ENCODE measurements at places on chromosomes 6 and 20.

DNA sequence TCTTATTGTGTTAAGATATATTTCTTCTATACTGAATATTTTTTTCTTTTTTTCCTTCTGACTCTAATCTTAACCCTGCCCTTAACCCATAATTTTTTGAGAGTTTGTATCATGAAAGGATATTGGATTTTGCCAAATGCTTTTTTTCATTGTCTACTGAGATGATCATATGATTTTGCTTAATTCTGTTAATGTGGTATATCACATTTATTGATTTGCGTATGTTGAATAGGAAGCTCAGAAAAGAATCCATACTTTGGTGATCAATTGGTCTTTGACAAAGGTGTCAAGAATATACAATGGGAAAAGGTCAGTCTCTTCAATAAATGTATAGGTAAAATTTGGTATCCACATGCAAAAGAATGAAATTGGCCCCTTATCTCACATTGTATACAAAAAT, 588.8 kb upstream of the ADGRB3 start:
- no peak for DNase-seq

GRCh38 chr6:15255481-15255880, 9.6 kb downstream of the JARID2 start:
- no peak for DNase-seq

DNA sequence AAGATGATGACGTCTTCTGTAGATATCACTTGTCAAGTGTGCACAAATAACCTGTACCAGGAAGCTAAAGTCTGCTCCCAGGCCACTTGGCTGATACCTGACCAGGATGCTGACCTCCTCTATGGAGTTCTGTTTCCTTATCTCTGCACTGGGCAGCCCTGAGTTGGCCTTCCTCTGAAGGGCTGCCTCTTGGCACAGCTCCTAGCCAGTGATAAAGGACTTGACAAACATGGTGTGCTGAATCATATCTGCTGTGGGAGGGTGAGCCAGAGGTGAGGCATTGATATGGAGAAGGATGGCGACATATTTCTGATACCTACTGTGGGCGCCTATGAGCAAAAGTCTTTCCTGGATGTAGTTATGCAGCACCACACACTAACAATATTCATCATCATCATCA, 32.8 kb upstream of the FOXA2 start:
- no peak for DNase-seq

DNA sequence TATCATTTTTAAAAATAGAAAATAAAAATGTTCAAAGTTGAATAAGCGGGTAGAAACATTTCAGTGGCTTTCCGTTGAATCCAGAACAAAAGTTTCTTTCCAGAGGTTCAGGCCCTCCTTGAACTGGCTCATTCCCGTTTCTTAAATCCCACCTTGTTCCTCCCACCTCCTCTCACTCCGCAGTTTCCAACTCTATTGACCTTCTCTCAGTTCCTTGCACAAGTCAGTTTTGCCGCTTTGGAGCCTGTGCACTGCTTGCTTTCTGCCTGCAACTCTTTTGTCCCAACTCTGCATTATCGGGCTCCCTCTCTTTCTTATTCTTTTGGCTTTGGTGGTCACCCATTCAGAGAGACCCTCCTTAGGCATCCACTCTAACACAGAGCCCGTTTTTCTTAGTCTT, 99.9 kb upstream of the EDN1 start:
- DNase-seq: no peak

DNA sequence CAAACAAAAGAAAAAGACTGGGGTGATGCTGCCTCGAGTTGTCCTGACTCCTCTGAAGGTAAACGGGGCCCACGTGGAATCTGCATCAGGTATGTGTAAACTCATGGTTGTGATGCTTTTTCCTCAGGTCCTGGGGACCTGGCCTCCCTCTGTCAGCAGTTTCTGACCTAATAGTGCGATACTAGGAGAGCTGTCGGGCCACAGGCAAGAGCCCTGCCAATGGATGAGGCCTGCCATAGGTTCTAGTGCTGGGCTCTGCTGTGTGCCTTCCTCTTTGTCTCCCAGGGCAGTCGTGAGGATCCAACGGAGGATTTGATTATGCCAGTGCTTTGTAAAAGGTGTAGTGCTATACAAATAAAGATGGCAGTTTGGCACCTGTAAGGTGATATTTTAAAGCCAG, 71.2 kb downstream of the ASXL1 start:
- DNase-seq: no peak

GRCh38 chr6:16811277-16811979, 50.2 kb upstream of the ATXN1 start:
- DNase-seq: no peak

DNA sequence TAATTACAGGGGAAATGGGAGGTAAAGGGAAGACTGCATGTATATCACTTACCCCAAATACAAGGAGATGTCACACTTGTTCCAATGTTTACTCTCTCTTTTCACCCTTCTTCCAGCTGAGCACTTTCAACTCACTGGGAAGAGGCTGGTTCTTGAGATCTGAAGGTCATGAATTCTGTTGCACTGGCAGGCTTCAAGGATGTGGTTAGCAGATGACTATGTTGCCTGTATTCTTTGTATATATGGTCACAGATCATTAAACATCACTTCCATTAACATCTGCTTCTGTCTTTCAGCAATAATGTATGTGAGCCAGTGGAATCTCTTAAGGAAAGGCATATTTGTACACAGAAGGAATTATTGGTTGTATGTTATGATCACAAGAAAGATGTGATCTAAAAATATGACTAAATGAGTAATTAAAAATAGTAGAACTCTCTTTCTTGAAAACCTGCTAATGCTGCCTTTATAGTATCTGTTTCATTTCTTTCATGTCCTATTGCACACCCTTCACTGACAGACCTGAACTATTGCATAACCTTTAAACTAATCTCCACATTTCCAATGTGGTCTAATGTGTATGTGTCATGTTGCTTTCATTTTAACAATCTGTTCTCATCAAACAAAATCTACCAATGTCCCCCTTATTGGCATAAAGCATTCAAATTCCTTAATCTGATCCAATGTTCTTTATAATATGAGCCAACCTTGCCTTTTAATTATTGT, 131.4 kb upstream of the EPHA7 start:
- no peak for DNase-seq

DNA sequence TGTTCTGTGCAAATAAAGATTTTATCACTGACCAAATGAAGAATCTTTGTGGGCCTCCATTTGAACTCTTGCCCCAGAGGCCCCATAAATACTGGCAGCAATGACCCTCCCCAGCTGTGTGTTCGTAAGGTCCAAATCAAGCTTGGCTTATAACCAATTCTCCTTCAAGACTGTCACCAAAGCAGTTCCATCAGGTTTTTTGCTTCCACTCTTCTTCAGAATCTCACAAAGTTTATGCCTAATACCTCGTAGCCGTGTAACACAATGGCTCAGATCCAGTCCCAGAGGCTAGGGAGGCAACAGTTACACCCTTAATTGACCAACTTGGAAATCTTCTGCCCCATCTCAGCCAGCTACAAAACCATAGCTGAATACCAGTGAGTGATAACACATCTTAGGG, 120.5 kb downstream of the HIVEP2 start:
- no peak for DNase-seq

- DNase-seq: peak; percentile 9
These were observed 226.8 kb downstream of the UST start for GRCh38 chr6:148973538-148974208.

DNA sequence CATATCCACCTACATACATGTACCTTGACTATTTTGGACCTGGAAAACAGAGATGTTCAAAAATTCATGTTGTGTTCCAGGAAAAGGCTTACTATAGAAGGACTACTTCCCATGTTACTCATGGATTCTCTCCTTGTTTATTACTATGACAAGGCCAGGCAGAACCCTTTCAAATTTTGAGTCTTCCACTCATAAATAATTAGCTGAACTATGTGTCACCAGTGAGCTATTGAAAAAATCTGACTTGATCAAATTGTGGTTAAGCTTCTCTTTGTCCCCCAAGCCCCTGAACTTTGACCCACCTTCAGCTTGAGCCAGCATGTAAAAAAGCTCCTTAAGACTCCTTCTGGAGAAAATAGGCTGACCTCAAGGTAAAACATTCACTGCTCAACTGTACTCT, 1142.8 kb upstream of the EYS start:
- DNase-seq: no peak

- DNase-seq: no peak
These were observed 1026.8 kb upstream of the EPHA7 start for GRCh38 chr6:94446120-94446519.

DNA sequence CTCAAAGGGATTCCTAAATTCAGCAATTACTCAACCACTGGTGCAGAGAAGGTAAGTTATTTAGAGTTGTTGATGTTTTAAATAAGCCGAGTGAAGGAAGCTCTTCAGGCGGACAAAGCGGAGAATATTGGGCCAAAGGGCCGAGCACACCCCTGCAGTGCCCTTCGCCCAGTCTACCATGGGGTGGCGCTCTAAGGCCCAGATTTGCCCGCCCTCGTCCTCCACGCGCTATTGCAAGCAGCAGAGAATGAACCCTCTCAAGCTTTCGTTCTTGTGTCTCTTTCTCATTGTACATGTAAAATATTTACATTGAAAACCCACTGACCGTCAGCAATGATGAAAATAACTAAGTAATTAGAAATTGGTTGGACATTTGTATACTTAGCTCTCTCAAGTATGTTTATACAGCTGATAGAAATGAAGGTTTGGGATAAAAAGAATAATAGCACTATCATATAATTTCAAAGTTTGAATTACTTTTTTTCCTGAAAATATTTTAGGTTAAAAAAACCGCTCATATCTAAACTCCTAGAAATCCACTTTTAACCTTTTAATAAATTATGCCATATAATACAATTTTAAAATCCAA, 195.0 kb upstream of the CEP162 start:
- DNase-seq: peak; percentile 67

GRCh38 chr6:115796061-115796460, 264.6 kb downstream of the FRK start:
- no peak for DNase-seq

DNA sequence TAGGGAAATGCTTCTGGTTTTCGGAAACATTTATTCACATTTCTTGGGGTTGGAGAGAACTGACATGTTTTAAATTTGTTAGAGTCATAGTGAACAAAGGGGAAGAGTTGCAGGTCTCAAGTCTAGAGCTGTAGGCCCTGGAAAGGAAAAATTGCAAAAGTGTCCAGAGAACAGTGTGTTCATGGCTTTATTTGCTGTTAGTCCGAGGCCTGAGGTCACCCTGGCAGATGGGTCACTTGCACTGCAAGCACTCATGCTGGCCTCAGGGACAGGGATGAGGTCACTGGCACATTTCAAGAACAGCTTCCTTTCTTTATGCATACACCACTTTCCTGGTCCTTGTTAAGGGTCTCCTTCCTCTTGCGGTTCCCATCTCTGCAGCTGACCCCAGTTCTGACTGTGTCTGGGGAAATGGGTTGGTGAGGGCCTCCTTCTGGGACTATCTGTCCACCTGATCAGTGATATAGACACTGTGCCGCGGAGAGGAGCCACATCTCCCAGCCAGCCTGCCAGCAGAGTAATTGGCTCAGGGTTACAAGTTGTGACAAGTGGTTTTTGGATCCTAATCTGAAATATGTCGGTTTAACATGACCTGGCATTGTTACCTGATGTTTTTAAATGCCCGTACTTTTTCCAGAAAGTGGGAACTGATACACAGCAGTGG, 194.0 kb downstream of the EYA4 start:
- DNase-seq: no peak

- no peak for DNase-seq
These were observed 57.4 kb downstream of the DTD1 start for GRCh38 chr20:18645196-18645745.

GRCh38 chr6:87873556-87873955, 171.5 kb upstream of the AKIRIN2 start:
- no peak for DNase-seq

DNA sequence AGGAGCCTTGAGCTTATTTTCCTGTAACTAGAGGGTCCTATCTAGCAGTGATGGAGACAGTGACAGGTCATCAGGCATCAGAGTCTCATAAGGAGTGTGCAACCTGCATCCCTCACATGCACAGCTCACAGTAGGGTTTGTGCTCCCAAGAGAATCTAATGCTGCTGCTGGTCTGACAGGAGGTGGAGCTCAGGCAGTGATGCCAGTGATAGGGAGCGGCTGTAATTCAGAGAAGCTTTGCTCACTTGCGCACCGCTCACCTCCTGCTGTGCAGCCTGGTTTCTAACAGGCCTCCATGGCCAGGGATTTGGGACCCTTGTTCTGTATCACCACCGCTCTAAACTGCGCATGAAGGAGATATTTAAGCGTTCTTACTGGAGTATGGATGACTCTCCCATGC, 5.3 kb downstream of the KIF25 start:
- no peak for DNase-seq

DNA sequence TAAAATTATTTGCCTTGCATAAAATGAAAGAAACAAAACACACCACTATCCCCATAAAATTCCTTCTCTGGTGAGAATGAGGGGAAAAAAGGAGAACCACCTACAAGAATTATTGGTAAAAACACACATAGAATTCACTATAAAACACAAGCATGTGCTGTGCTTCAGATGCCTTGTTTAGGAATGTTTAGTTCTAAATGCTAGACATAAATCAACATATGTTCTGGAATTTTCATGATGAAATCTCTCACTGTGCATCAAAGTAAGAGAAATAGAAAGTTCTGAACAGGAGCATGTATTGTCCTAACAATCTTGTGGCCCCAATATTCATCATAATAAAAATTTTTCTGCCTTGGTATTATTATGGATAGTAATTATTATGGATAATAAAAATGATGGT, 111.0 kb downstream of the PLCB4 start:
- no peak for DNase-seq

- no peak for DNase-seq
These were observed 64.9 kb upstream of the PAX1 start for GRCh38 chr20:21640556-21640955.

DNA sequence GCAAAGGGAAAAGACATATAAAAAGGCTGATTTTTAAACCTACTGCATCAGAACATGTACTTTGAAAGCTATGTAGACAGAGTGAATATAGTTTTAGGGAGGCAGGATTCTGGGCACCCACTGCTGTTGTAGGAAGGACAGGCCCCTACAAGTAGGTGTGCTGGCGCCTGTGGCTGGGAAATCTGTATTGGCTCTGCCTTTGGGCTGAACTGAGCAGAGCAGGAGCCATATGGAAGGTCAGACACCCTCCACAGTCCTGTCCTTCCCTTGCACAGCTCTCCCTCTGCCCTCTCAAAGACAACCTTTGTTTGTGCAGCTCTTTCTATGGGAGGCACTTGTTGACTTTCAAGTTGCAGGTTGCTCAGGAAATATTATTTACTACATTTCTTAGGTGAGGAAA, 18.4 kb upstream of the ULBP3 start:
- DNase-seq: no peak

DNA sequence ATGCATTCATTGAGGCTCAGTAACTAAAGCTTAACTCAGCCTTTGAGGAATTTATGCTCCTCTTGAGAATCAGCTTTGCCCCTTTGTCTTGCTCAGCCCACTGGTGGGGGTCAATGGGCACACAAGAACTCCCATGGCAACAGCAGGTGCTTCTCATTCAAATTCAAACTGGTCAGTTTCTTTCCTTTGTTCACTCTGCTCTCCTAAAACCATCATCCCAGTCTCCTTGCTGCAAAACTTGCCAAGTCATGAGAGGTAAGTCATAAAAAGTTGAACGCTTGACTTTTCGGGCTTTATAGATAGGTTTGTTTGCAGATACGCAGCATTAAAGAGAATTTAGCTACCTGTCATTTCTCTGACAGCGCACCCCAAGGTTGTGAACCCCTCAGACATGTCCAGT, 146.8 kb downstream of the TFAP2A start:
- DNase-seq: no peak

All from NCI-H2227 treated with DMSO at 0.1 percent for 48 hours (cell line).